ENCODE measurements at places on chromosomes 5 and 9.

DNA sequence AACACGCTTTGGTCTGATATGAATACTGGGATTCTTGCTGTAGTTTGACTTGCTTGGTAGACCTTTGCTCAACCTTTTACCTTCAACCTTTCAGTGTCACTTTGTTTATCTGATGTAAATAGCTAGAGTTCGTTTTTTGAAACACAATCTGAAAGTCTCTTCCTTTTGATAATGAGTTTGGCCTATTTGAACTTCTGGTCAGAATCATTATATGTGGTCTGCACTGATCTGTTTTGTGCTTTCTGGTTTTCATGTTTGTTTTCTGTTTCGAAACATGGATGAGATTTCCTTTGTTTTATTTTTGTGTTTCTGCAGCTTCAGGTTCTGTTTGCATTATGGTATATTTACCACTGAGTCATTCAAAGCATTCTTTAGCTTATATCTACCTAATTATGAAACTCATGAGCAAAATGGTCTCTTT is 217.5 kb downstream of the GABBR2 start:
- no peak for DNase-seq

GRCh38 chr5:158967541-158967940 is 132.2 kb downstream of the EBF1 start:
- DNase-seq: no peak

DNA sequence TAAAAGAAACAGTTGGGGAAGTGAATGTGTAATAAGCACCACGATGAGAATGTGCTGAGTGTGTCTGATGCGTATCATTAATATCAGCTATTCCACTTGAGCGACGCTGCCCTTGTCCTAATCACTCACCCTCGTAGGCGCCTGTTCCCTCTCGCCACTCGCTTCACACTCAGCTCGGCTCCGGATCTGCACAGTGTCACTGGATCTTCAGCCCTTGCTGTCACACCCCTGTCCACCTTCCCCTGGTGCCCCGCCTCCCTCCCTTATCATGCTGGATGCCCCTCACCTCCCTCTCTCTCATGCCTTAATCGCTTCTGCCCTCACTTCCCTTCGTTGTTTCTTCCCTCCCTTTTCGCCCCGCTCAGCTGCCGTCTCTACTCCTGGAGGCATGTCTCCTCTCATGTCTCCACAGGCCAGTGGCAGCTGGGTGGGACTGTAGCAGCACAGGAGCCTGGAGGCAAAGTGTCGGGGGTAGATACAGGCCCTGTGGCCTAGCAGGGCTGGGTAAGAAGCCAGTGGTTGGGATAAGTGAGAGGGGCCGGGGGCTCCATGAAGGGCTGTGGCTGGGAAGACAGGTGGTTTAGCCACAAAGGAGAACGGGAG is 43.5 kb downstream of the ANKDD1B start:
- no peak for DNase-seq

GRCh38 chr5:78792345-78793055 is 143.9 kb upstream of the LHFPL2 start:
- DNase-seq: no peak

DNA sequence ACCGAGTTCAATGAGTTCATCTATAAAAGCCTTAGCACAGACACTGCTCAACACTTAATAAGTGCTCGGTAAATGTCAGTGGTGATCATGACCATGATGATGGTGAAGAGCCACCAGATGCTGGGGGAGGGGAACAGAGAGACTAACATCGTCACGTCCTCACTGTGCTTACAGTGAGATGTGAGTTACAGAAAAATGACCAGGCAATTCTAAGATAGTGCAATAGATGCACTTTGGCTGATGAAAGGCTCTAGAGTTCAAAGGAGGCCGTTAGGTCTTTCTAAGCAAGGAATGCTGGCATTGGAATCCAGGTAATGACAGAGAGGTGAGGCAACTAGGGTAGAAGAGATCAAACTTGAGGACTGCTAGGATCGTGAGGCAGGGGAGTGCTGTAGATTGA is 36.7 kb downstream of the ARL15 start:
- no peak for DNase-seq

- no peak for DNase-seq
These were observed 152.9 kb upstream of the PPP1R26 start for GRCh38 chr9:135326633-135327152.

DNA sequence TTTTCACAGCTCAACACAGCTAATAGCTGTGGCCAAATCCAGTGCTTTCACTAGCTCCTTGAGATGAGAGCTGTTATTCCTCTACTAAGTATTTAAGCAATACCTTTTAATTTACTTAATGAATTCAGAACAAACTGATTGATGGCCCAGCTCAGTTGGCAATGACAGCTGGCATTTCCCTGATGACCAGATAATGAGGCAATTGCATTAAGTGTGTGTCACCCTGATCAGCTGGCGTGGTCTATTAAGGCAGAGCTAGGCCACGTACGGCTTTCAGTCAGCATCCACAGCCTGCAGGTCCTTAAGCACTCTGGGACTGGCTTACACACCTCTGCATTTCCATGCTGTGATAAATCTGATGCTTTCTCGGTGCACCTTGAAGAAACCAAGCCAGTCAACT is 34.4 kb downstream of the TTLL11 start:
- no peak for DNase-seq

DNA sequence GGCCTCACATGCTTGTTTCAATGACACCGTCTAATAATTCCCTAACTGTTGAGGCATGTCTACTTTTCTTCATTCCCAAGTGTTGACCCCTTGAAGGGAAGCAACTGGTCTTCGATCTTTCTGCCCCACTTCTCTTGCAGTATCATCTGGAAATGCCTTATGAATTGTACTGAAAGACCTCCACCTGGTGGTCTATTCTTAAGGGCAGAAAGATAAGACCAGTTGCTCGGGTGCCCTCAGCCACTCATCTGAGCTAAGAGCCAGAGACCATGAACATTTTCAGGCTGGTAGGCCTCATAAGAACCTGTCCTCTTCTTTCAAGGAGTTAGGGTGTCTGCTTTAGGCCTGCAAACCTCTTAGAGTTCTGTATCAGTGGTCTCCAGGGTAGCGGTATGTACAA is 542.5 kb downstream of the CTNND2 start:
- no peak for DNase-seq

DNA sequence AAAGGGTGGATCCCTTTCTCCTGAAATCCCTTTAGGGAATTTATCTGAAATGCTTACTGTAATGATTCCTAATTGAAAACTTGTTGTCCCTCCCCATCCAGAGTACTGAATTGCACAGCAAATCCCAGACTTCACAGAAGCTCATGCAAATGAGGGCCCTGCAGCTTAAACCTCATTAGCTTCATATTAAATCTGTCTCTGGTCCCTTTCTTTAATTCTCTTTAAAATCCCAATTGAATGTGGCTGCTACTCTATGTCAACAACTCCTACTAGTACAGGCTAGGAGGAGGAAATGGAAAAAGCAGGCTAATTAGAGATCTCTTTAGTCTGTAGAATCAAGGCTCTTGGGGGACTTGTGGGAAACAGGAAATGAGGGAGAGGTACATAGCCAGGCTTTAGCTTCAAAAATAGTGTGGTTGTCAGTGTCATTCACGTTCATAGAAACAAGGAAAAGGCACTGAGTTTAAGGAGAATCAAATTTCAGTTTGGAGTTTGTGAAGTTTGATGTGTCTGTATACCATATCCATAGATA is 191.3 kb upstream of the PRDM9 start:
- no peak for DNase-seq

DNA sequence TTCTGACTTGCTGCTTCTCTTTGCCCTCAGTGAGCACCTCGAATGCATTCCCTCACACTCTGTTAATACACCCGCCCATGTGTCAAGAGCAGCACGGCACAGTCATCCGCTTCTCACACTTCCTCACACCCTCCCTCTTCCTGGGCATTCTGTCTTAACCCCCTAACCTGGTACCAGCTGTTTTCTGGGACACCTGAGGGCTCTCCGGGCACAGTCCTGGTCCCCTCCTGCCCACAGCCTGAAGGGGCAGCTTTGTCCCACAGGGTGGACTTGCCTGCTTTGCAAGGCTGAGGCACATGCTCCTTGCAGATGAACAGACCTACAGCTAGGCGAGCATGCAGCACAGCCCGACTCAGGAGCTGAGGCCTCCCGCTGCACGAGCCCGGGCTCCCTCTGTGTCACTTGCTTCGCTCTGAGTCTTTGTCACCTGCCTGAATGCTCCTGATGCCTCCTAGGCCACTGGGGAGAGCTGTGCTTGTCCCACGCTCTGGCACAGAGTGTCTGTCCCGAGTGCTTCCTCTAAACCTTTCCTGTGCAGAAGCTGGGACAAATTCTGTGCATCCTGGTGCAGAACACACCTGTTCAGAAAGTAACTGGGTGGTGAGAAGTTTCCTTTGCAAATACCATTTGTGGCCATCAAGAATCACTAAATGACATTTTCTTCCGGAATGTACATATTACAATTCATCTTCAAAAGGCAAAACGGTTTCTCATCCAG is 47.8 kb downstream of the AHRR start:
- DNase-seq: peak; percentile 18

DNA sequence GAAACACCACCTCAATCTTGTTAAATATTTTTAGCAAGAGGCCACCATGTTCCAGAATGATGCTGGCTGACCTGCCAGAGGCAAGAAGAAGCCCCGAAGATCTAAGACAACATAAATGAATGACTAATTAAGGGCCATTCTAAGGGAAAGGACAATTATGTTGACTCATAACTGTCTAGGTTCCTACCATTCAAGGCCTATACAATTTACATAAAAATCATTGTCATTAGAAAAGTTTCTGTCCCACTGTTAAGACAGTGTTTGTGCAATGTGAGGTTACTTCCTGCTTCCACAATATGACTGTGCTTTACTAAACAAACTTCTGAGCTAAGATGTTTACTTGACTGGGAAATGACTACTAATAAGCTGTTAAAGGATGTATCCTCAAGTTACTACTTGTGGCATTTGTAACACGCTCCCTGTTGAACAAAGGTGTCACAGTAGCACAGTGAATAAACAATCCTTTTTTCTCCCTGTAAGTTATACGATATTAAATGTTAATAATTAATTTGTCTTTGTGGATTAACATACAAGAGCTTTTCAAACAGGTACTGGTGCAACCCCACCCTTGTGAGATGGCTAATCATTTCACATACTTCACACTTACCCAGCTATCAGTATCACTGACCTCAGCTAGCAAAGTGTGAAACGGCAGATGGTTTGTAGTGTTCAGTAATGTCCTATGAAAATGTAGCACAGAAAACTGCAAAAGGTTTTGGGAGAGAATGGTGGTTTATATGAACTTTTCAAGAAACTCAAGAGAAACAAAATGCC is 195.8 kb downstream of the EFNA5 start:
- no peak for DNase-seq

- no peak for DNase-seq
These were observed 28.5 kb downstream of the MAN2A1 start for GRCh38 chr5:109718216-109718615.

- DNase-seq: no peak
These were observed 81.6 kb upstream of the CKMT2 start for GRCh38 chr5:81151546-81151945.

DNA sequence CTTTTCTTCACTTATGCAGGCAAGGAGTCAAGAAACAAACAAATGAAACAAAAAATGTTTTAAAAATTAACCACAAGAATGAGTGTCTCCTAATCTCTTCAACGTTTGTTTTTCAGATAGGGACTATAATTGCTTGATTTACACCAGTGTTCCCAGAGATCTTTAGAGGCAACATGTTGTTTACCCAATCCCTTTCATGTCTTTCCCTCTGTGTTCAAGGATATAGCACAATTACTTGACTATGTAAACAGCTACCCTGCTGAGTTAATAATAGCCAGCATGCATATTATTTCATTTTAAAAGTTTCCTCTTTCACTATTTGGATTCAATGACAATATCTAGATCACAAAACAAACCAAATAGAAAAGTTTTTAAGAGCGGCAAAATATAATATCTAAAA is 25.1 kb upstream of the SHISAL2B start:
- DNase-seq: no peak

GRCh38 chr9:89494199-89494598 is 3.7 kb downstream of the SEMA4D start:
- DNase-seq: no peak

DNA sequence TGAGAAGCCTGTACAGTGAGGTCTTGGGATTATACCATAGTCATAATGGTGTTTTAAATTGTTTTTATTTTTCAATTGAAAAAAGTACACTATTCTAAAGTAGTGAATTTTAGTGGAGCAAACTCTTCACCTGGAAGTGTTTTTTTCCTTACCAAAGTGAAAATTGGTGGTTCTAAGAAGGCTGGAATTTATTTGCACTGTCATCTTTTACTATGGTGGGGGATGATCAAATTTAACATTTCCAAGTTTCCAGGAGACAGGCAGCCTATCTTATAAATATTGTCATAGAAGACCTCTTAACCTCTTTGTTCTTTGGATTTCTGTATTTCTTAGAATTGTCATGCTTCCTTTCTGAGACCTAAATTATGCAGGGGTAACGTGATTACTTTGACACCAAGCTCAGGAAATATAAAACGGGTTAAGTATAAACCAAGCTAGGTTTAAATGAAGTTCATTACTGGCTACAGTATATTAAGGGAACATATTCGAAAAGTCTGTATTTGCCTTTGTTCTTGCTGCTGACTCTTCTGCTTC is 20.2 kb downstream of the NDFIP1 start:
- no peak for DNase-seq

DNA sequence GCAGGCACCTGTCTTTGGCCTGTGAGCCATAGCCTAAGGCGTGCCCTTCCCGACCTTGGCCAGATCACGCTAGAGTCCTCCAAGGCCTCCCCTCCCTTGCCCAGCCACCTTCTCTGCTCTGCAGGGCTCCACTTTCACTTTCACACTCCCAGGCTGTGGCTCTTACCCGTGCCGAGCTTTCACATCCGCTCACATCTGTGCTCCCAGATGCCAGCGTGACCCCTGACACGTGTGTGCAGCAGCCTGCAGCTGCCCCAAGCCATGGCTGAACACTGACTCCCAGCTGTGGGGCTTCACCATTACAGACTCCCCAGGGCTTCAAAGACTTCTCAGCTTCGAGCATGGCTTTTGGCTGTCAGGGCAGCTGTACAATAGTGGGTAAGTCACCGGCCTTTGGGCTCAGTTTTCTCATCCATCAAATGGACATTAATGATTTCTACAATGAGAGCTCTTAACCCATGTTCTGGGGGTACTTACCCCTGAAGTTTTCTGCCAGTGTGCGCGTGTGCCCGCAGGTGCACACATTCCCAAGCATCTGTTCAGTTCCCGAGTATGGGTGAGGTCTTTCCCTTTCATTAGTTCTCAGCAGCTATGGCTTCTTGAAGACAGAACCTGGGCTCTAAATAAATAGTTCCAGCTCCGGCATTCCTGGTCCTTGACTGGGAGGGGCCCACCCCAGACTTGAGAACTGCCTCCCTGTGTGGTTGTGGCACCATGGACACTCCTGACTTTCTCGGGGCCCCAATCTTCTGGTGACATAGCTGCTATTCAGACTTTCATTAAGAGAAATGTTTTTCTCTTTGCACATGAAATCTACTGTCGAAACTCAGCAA is 118.6 kb downstream of the RGS3 start:
- DNase-seq: peak; percentile 93

- no peak for DNase-seq
These were observed 81.9 kb downstream of the DMRTA1 start for GRCh38 chr9:22528485-22528884.

- no peak for DNase-seq
These were observed 306.3 kb downstream of the TLE4 start for GRCh38 chr9:79877943-79878602.

All from tibial artery (tissue), 4 donors.